ENCODE measurements at places on chromosomes 4 and X. TPM values are rescaled to one million over a fixed set of nuclear protein-coding genes. Genes with fewer than 3 reads are reported as not detected.

DNA sequence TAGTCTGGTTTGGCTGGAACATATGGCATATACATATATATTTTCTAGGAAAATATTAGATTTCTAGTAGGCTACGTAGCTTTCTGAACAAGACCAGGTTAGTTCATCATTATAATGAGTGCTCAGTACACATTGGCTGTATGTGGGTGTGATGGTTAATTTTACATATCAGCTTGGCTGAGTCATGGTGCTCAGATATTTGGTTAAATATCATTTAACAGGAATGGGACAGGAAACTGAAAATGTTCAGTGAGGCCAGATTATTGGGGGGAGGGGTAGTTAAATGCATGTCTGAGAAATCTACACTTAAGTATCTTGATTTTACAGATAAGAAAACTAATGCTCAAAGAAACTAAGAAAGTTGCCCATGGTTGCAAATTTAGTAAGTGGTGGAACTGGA, 160.1 kb downstream of the RBMX2 start:
- no peak for DNase-seq

DNA sequence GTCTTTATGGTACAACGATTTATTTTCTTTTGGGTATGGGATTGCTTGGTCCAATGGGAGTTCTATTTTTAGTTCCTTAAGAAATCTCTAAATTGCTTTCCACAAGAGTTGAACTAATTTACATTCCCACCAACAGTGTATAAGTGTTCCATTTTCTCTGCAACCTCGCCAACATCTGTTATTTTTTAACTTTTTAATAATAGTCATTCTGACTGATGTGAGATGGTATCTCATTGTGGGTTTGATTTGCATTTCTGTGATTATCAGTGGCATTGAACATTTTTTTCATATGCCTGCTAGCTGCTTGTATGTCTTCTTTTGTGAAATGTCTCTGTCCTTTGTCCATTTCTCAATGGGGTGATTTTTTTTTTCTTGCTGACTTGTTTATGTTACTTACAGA, 42.8 kb downstream of the UCHL1 start:
- no peak for DNase-seq

Gene SHROOM3
- total RNA-seq: 62.7 TPM

Gene CXCL5
- 0.45 TPM for total RNA-seq

Gene RBM47
- 37.8 TPM for total RNA-seq

DNA sequence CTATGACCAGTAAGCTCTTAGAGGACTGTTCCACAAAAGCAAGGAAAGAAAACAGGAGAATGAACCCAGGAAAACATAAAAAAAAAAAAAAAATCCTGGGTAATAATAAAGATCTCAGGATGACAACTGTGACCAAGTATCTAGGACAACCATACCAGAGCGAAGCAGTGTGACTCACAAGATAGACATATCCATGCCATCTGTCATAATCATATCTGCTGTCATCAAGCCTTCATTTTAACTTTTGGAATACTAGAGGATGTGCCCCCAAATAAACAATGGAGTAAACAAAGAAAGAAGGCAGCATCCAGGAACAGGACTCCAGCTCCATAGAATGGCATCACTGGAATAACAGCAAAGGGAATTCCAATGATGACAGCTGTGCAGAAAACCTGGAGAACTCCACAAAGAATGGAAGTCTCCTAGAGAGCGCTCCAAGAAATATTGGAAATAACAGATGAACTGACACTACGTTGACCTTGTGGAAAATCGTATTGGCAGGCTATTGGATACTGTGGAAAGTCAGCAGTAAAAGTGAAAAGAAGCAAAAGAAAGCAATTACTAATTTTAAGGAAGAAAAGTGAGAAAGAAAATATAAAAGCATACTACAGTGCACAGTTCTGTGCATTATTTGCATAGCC, 35.3 kb downstream of the HPGDS start:
- DNase-seq: no peak

Gene RPGR
- total RNA-seq: 12.1 TPM

DNA sequence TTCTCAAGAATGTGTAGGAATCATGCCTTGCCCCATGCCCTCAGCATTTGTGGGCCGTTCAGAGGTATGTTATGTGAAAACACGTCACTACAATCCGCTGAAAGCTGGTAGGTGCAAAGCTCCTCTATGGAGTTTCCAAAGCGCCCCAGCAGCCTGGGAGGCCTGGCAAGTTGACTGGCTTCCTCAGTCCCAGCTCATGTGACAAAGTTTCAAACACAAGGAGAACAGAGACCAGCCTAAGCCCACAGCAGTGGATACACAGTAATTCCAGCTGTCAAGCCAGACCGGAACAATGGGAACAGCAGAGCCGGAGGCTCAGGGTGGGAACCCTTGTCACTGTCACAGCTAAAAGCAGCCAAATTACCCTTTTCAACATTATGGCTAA, 33.5 kb downstream of the NAT8L start:
- DNase-seq: no peak
